ENCODE measurements at places on chromosomes 12 and 14.
A peak's percentile ranks its signal among the peaks of the same experiment; 100 is the strongest.

GRCh38 chr12:127750076-127750840 lies 516.7 kb upstream of the TMEM132C start:
- DNase-seq = no peak

GRCh38 chr14:93937519-93937918 lies 10.4 kb downstream of the FAM181A start:
- peak; percentile 99 for DNase-seq

DNA sequence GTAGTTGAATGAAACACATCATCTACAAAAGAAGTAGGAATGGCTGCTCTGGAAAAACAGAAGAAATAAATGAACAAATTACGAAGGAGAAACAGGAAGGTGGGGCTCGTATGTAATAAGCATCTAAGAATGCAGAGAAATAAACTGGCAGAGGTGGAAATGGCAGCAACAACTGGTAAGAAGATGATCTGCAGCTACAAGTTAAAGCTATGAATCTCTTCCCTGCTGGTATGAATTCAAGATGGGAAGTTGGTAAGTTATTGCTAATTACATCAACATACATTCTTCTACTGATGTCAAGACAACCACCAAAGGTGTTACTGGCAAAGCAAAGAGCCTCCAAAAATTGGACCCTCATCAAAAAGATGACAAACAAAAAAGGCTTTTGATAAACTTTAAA lies 59.8 kb downstream of the HECTD4 start:
- no peak for DNase-seq

DNA sequence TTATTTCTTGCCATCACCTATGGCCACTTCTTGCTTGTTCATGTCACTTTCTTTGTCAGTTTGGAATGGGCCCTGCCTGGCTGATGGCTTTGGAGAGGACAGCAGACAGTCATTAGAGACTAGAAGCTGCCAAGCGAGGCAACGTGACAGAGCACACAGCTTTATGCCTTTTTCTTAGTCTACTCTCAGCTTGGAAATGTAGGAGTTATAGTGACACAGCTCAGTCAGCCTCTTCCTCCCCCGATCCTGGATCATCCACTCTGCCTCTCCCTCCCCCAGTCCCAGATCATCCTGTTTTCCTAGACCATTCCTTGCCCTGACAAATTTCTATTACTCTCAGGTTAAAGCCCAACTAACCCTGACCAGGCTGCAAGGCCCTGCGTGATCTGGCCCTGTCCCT lies 26.6 kb downstream of the ETV6 start:
- DNase-seq = no peak

GRCh38 chr12:40999210-40999609 lies 188.9 kb upstream of the PDZRN4 start:
- DNase-seq = no peak

GRCh38 chr12:51378749-51379148 lies 12.5 kb downstream of the GALNT6 start:
- DNase-seq = no peak

DNA sequence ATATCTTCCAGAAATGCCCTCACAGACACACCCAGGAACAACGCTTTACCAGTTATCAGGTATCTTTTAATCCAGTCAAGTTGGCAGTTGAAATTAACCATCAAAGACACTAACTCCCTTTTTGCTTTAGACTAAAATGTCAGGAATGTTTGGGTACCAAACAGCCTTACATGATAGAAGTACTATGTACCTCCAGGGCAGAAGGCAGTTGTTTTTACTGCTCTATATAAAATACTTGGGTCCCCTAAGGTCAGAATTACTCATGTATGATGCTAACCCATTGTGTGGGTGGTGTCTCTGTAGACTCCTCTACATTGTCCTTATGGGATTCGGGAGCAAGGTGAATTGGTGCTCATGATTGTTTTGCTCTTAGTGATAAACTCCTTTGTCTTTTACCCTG lies 492.5 kb upstream of the FLRT2 start:
- DNase-seq = peak; percentile 25

GRCh38 chr12:2794191-2794735 lies 507 bp upstream of the FKBP4 start:
- peak; percentile 51 for DNase-seq

DNA sequence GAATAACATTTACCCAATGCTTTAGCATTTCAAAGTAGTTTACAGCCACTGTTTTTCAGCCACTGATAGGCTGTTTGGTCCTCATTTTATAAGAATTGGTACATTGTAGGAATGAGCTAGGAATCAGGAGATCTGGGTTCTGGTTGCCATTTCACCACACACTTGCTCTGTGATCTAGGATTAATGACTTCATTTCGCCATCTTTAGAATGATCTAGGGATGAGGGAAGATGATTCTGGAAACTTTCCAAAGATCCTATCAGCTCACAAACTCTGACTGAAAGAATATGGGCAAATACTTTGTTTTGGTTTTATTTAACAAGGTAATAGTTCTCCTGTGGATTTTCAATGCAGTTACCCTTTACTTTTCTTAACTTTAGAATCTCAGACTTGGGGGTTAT lies 155.0 kb downstream of the GCH1 start:
- DNase-seq = no peak

DNA sequence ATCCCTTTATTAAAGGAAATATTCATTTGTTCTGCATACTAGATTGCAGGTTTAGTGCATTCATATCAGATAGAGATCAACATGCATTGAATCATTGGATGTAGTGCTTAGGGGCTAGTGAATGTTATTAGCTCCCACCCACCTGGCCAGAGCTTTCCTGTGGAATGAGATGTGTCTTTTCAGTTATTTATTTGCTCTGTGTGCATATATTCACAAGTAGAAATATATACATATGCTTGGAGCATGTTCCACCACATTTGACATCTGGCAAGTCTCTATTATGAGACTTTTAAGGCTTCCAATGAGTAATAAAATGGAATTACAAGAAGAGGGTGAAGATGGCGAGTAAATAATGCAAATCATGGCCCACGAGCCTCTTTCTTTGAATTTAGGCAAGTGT lies 180.0 kb upstream of the LMO3 start:
- no peak for DNase-seq

DNA sequence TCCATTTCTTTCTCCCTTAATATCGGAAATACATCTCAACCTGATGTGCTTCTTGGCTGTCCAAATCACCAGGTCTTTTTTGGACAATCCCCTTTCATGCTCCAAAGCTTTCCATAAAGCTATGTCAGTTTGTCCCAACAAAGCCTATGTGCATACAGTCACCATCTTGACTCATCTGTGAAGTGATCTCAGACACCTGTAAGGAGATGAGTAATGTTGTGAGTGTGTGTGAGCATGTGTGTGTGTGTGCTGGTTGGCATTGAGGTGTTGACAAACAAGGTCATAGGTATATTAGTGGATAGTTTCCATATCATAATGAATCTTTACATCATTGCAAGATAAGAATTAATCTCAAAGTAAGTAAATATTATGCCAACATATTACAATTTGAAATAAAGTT lies 1243.3 kb upstream of the SEL1L start:
- DNase-seq = no peak

DNA sequence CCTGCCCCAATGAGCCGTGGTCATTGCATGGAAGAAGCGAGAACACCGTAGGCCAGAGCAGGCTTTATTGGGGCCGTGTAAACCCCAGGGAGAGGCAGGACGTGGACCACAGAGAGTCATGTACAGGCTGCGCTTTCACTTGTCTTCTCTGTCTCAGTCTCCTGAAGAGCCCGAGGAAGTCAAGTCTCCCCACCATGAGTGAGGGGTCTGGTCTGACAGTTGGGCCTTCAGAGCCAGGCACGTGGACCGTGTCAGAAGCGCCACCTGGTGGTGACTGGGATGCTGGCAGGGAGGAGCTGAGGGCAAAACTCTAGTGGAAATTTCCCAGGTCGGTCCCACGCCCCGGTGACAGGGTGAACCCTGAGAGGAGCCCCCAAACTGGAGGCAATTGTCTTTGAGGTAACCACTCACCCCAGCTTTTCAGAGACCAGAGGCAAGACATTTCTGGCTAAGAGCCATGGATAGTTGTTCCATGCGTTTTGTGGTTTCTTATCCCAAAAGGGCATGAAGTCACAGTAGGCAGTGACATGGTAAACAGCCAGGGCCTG lies 17.4 kb downstream of the RPS6KL1 start:
- peak; percentile 20 for DNase-seq

DNA sequence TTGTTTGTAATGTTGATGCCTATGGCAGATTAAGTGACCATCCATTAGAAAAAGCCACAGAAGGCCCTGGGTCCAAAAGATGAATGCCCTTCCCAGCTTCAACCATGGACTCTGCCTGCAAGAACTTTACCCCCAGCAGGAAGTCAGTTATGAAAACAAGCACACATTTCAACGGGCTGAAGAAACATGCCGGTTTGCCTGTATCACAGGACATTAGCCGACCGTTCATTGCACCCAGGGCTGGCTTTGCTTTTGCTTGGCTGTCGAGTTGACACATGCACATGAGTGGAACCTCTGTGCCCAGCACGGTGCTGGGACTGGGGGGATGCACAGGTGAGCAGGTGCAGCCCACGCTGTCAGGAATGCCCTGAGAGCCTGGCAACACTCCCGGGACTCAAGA lies 1087.0 kb downstream of the BCL11B start:
- DNase-seq = no peak

DNA sequence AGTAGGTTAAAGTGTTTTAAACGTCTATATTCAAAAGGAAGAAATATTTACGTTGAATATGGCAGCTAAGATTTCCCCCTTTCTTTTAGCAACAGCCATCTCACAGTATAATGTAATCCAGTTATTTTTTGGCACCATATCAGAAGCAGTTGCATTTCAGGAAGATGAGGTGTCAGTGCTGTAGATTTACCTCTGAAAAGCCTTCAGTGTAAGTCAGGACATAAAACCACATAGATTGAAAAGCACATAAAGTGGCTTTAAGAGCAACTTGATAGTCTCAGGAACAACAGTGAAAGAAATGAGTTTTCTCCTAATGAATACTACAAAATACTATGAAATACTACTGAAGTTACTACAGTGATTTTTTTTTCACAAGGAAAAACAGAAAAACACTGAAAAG lies 6.9 kb downstream of the MLH3 start:
- DNase-seq = peak; percentile 64

DNA sequence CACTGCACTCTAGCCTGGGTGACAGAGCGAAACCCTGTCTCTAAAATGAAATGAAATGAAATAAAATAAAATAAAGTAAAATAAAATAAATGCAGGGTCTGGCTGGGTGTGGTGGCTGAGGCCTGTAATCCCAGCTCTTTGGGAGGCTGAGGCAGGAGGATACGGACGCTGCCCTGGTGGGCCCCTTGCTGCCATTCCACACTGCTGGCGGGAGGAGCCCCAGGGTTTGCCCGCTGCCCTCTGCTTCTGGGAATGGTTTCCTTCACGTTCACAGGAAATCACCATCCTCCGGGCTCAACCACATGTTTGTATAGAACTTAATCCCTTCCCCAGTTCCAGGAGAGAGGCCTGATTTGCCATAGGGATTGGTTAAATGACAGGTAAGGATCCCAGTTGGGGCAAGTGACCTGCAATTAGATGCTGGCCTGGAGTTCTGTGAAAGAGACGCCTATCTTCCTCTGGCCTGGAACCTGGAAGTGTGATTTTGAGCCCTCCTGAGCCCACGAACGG lies 29.3 kb downstream of the CALM1 start:
- no peak for DNase-seq

- peak; percentile 30 for DNase-seq
Observed at GRCh38 chr12:114680604-114681069, 3.3 kb downstream of the TBX3 start.

- DNase-seq = no peak
Observed at GRCh38 chr14:56751471-56751870, 58.8 kb downstream of the OTX2 start.

DNA sequence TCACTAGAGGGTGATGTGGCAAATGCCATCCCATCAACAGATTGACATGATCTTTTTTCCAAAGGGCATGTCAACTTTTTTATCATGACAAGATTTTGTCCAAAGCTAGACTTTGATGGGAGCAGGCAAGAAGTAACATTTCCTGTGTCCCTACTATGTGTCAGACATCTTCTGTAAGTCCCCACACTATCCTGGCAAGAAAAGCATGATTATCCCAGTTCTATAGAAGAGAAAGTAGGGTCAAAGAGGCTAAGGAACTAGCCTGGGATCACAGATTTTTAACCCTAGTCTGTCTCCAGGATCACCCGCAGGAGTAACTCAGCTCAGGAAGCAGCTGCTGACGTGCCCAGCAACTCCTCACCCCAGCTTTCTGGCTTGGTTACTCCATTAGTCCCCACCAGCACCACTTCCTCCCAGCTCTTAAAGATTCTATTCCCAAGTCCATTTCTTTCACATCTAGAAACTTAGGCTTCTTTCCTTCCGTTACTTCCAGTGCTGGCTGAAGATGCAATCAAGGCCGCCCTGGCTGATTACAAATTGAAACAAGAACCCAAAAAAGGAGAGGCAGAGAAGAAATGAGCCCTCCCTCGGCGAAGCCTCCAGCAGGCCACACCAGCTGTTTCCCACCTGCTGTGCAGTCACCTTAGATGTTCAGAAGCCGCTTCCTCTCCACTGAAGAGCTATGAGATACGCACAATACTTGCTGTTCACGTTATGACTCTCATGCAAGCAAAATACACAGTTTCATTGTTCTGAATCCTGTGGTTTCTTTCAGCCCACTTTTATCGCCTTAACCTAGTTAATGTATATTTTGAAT lies 6.2 kb downstream of the ISCU start:
- no peak for DNase-seq

GRCh38 chr12:12528361-12529270 lies 34.0 kb downstream of the DUSP16 start:
- DNase-seq = no peak

DNA sequence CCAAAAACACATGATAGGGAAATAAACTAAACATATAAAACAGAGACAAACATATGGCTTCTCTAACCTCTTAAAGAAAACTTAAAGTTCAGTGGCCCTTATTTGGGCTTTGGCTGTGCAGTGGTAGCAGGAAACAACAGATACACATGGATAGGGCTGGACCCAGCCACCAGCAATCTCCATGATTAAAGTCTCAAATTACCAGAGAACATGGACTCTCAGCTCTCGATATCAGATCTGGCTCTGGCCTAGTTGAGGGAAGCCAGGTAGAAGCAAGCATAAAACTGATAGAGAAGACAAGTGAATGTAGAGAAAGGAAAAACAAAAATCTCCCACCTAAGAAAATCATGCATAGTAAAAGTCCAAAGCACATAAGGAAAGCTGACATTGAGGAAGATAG lies 164.8 kb downstream of the ITPR2 start:
- no peak for DNase-seq
